ENCODE measurements at places on chromosomes 3 and 15.

GRCh38 chr3:160245261-160245800, 20.1 kb downstream of the C3orf80 start:
- DNase-seq, result no peak

DNA sequence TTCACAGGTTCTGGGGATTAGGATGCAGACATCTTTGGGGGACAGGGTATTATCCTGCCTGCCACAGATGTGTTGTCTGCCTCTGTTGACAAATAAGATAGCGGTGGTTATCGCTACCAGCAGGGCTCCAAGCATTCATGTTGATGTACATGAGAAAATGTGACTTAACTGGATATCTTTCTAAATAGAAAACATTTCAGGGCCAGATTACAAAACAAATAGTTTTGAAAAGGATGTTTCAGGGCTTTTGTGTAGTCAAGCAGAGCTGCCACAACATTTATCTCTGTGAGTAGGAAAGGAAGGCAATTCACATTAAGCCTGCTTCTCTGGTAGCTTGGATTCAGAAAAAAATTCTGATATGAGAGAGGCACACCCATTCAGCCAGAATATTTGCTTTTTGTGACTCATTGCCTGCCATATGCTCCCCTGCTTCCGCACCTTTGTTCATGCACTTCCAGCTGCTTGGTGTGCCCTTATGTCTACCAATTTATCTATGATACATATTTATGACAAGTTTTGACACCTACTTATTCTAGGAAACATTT, 22.8 kb downstream of the PLS1 start:
- DNase-seq, result peak; percentile 32

DNA sequence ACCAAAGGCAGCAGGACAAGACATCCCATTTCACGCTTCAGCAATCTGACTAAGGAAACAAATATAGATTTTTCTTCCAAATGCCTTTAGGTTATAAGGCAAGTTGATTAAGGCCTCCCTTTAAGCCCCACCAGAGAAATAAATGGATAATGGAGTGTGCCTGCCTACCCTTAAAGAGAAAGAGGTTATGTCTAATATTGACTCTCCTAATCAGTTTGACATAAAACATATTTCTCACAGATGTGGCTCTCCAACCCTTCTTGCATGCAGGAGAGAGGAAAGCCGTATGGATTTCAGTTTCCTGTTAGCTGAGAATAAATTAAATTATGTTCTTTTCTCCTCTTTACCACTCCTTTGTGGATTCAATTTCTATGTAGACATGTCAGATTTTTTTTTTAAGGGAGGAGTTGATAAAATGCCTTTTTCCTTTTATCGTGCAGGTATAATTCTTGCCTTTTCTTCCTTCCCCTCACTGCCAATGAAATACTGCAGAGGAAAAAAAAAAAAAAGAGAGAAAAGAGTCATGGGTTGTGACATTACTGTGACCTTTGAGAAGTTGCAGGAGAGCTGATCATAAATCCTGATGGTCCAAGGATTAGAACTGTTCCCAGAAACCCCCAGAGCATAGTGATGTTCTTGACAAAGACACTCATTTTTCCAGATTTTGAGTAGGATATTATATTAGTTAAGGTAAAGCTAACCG, 355.3 kb upstream of the SLCO3A1 start:
- DNase-seq, result no peak

DNA sequence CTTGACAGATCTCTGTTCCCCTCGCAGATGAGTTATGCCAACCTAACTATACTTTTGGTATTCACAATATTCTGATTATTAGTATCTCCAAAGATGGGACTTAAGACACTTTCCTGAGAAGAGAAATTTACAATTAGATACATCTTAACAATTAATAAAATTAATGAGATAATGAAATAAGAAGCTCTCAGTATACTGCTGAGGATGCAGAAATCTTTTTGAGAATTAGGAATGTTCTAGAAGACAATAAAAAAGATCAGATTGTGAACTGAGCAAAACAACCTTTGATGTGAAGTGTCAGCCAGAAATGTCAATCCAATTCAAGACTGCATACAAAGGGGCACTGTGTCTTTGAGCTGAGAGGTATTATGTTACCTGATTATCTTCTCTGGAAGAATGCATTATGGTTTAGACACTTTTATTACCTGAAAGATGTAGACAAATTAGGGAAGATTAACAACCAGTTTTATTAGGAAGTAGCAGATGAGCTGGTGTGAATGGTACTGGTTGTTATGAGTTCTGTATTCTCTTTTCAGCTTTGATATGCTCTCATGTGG, 262.9 kb downstream of the TIGIT start:
- DNase-seq, result no peak

DNA sequence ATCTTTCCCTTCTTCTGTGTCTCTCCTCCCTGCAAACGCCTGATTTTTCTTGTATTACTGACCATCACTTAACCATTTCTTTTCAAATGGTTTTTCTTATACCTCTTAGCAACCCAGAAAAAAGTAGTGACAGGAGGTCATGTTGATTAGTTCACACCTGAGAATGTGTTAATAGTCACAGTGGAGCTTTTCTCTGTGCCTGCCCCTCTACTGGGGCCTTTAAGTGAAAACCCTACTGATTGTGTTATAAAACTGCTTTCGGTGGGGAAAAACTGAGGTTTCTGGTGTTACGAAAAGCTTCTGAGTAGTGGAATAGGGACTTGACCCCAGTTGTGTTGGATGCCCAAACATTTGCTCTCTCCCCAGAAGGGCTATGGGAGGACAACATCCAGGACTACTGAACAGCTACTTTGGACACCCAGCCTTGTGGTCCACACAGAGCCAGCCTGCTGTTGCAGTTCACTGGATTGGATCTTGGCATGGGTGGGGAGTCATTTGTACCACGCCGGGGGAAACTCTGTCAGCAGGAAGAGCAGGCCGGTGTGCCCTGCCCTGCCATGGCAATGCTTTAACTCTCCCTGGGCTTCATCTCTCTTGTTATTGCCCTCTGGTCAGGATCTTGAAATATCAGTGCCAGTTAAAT, 10.3 kb downstream of the GPR87 start:
- DNase-seq, result peak; percentile 47

GRCh38 chr3:14374444-14374883, 27.9 kb upstream of the SLC6A6 start:
- DNase-seq, result peak; percentile 53

DNA sequence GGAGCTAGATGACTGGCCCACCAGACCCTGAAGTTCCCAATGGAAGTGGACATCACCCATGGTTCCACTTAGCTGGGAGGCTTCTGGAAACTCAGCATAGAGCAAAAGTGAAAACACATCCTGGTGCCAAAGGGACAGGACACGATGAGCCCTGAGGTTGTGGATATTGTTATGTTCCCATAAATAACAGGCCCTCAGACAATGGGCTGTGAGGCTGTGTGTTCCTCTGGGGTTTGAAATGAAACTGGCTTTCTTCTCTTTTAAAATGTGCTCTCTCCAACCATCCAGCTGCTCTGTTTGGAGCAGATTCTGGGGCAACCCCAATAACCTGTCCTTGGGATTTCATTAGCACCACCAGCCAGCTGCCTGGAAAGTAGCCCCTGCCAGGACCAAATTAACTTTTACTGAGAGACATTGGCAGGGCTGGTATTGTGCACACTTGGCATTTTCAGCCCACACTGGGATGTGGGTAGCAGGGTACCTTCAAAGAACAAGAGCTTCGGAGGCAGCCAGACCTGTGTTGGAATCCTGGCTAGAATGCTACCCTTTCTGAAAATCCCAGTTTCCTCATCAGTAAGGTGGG, 97.5 kb downstream of the DNAJB8 start:
- DNase-seq, result no peak

- DNase-seq, result peak; percentile 91
These were observed 254.9 kb upstream of the TBL1XR1 start for GRCh38 chr3:177451864-177452830.

DNA sequence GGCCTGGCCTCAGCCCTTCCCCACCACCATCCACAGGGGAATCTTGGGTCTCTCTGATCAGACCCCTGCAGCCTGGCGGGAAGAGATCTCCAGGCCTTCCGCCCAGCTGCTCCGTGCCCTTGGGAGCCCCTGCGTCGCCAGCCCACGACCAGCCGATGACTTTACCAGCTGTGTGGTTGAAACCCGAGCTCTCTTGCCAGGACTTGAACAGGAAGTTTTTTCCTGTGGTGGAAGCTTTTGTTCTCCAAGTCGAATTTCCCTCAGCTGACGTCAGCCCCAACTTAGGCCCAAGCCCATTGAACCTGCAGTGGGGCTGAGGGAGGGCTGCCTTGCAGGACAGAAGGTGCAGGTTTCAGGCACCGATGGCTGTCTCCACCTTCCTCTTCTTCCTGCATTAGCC, 51.7 kb upstream of the SMAD3 start:
- no peak for DNase-seq

- no peak for DNase-seq
These were observed 397.6 kb upstream of the RGMA start for GRCh38 chr15:93486407-93487117.

DNA sequence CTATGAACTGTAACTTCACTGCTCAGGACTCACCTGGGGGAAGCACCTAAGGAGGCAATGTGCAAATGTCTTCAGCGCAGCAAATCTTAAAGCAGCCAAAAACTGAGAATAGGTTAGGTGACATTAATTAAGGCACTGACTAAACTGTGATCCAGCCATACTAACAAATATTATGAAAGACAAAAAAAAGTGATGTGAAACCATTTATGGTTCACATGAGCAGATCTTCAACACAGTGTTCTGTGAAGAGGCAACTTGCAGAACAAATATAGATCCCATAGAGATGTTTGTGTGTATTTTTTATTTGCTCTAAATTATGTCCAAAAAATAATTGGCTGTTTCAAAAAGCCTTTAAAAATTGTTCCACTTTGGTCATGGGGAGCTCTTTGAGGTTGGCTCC, 24.1 kb upstream of the MITF start:
- no peak for DNase-seq

DNA sequence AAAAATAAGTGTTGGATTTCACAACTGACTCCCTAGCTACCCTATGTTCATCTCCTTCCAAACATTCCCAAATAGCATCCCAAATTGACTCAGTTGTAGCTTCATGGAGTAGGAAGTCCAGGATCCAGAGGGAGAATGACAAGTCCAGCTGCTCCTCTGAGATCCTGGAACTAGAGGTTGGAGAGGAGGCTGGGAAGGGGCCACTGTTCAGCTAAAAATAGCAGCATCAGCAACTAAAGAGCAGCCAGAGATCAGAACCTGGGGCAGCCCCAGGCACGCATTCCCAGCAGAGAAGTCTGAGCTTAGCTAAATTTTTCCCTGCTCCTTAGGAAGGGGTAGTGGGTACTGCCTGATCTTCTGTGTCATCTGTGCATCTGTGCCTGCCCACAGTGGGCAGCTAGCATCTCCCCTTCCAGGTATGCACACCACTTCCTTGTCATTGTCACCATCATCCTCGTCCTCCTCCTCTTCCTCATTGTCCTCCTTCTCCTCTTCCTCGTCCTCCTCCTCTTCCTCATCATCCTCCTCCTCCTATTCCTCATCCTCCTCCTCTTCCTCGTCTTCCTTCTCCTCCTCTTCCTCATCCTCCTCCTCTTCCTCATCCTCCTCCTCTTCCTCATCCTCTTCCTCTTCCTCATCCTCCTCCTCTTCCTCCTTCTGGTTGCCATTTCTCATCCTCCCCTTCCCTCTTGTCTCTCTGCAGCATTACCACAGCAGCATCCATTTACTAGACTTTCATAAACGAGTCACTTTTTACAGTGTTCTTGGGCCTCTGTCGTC, 152.3 kb upstream of the ROPN1 start:
- no peak for DNase-seq

- DNase-seq, result peak; percentile 96
These were observed 58.1 kb downstream of the CD200 start for GRCh38 chr3:112390783-112391641.

DNA sequence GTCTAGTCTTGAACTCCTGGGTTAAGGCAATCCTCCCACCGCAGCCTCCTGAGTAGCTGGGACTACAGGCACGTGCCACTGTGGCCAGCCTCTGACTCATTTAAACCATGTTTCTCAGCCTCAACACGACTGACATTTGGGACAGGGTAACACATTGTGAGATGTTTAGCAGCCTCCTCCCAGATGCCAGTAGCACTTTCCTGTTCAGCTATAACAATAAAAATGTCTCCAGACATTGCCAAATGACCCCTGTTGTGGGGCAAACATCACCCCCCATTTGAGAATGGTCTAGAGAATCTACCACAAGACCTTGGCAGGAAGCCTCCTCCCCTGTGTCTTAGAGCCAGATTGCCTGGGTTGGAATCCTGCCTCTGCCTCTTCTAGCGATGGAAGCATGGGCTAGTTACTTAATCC, 8.4 kb downstream of the TMEM40 start:
- DNase-seq, result no peak

DNA sequence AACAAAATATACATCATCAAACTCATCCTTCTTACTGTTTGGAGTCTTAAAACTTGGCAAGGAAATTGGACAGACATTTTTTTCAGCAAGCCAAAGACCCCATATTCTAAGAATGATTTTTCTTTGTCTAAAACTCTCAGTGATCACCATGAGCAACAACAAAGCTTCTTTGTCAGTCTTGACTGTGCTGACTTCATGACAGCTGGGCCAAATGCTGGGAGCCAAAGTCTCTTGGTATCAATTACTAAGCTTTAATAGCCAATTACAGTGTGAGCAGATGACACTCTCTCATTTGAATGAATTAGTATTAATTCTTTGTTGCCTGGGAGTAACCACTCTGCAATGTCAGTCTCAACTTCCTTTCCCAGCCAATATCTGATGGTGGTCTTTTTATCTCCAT, 48.1 kb upstream of the GK5 start:
- DNase-seq, result no peak

GRCh38 chr15:31219221-31219620, 107.4 kb upstream of the KLF13 start:
- DNase-seq, result no peak

- DNase-seq, result no peak
These were observed 736.9 kb upstream of the CCDC54 start for GRCh38 chr3:106640353-106640752.

DNA sequence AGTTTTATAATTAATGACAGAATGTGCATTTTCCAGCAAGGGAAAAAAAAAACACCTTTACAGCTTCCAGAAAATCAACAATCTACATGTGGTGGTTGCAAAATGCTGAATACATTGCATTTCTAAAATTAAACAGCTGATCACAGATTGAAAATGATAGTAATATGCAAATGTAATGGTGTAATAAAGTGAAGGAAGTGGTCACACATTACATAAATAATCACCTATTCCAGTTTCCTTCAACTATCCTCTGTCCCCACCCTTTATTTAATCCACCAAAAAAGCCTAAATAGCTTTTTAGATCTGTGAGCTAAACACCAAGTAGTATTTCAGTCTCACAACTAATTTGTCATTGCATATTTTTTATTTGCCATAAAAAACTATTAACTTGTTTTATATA, 110.5 kb downstream of the PEAK1 start:
- no peak for DNase-seq

All from kidney tubule cell (primary cell).